ENCODE measurements at places on chromosomes 7 and 10. TPM values are rescaled to one million over a fixed set of nuclear protein-coding genes. Genes with fewer than 3 reads are reported as not detected.

Gene PLEKHS1
- not detected for total RNA-seq

DNA sequence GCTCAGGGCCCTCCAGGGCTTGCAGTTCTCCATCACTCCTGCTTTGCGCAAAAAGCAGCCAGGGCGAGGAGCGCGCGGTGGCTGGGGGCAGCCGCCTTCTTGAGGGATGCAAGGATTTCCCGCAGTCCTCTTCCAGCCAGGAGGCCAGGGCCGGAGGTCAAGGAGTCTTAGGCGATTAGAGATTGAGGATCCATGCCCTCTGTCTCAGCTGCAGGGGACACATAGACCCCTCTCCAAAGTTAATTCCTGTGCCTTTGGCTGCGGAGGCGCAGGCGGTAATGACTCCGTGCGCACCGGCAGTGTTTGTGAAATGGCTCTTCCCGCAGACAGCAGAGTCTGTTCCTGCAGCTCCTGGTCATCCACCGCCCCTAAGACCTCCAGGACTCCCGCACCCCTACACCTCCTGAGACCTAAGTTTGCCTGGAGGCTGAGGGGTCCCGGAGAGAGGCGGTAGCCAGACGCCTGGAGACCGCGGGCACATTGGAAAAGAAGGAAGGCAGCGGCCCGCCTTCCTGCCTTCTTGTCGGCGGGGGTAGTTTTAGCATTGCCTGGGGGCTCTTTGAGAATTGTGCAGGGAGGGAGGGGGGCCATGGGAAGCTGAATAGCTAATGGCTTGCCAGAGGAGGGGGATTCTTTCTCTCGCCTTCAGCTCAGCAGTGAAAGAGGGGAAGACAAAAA, 3.3 kb upstream of the NEUROG3 start:
- DNase-seq = no peak

GRCh38 chr10:91299999-91300575, 79.6 kb downstream of the PCGF5 start:
- DNase-seq = no peak

DNA sequence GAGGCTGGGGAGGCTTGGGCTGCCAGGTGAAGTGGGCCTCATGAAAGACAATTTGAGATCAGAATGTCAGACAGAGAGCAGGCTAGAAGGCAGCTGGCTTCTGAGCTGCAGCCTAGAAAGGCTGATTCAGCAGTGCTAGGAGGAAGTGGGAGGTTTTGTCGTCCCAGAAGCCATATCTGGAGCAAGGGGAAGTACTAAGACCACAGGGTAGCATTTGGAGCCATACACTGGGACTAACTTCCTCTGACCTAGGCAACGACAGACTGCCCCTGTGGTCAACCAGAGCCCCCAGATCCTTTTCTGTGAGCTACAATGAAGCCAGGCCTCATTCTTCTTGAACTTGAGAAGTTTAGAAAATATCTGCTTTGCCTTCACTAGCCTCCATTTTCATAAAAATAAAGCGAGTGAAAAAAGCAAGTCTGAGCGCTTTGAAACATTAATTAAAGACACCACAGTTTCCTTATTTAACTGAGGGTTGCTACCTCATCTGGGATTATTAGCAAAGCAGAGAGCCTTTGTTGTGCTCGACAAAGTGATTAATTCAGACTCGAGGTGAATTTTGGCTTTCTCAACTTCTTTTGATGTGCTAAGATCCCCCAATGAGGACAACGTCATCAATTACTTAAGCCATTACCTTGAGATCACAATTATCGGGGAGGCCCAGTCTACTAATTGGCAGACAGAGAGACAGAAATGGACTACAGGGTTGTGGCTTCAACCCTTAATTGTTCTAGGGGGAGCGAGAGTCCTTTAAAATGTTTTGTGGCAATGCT, 26.6 kb downstream of the TBXAS1 start:
- no peak for DNase-seq

DNA sequence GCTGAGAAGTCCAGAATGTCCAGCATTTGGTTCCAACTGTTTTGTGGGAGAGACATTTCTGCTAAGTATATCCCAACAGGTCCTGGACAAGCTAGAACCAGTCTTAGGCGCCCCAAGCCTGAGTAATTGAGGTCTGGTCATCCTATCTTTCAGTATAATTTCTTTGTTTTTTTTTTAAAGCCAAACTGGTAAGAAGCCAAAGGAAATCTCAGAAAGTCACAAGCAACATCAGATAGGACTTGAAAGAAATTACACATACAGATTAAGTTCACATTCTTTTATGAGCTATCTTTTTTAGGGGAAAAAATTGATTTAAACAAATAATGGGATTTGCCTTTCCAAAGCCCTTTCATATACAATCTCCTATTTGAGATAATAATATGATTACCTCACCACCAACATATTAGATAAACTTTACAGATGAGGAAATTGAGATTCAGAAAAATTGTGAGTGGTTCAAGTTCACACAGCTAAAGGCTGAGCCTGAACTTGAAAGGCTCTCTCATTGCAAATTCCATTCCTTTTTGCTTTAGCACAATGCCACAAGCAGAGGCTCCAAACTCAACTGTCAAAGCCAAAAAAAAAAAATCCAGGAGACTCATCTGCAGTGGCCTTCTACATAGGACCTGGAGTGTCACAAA, 15.0 kb downstream of the PDLIM1 start:
- peak; percentile 59 for DNase-seq

- no peak for DNase-seq
Measured at GRCh38 chr7:129197771-129198170, 9.3 kb downstream of the SMO start.

DNA sequence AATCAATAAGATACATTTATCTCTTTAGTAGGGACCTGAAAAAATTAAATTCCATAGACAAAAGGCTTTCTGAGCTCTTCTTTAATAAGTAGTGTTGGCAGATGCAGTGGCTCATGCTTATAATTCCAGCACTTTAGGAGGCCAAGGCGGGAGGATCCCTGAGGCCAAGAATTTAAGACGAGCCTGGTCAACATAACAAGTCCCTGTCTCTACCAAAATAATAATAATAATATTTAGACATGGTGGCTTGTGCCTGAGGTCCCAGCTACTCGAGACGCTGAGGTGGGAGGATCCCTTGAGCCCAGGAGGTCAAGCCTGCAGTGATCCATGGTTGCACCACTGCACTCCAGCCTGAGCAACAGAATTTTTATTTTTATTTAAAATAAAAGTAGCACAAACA, 280.8 kb downstream of the ADK start:
- DNase-seq = no peak

- DNase-seq = no peak
Measured at GRCh38 chr7:98985406-98985805, 107.1 kb downstream of the TRRAP start.

DNA sequence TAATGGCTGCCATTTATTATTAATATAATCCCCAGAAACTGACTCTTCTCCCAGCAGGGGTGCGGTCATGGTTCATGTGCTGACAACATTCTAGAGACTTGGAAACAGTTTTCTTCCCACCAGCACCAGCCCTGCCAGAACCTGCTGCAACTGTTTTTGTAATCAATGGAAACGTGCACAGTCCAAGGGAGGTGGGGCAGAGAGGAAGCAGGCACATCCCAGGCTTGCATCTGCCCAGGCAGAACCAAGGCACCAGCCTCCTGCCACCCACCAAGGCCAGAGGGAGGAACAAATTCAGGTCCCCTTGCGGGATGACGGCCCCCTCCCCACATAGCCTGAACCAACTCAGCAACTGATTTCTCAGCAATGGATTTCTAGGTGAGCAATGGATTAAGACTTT, 119.0 kb downstream of the OAT start:
- DNase-seq = no peak

Measured in HFFc6 (cell line).